ENCODE measurements at places on chromosomes 2 and 18. TPM values are rescaled to one million over a fixed set of nuclear protein-coding genes. Genes with fewer than 3 reads are reported as not detected.

DNA sequence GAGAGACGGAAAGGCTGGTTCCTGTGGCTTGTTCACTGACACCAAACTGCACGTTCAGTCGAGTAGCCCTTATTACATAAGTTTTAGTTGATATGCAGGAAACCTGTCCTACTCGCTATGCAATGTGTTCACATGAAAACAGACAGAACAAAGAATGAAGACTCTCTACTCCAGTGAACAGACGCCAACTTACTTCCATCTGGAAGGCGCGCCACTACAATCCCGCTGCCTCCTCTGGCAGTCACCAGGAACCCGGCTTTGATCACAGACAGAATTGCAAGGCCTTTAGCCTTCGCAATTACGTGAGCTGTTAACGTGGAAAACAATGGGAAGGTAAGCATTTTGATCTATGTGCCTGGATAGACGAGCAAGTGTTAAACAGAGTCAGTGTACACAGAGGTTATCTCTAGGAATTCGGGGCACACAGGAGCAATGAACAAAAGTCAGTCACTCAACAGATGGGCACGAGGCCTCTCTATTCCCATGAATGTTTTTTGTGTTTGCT is 14.2 kb downstream of the SH3YL1 start:
- no peak for DNase-seq

CLIP4 gene
- 61.5 TPM for total RNA-seq

DNA sequence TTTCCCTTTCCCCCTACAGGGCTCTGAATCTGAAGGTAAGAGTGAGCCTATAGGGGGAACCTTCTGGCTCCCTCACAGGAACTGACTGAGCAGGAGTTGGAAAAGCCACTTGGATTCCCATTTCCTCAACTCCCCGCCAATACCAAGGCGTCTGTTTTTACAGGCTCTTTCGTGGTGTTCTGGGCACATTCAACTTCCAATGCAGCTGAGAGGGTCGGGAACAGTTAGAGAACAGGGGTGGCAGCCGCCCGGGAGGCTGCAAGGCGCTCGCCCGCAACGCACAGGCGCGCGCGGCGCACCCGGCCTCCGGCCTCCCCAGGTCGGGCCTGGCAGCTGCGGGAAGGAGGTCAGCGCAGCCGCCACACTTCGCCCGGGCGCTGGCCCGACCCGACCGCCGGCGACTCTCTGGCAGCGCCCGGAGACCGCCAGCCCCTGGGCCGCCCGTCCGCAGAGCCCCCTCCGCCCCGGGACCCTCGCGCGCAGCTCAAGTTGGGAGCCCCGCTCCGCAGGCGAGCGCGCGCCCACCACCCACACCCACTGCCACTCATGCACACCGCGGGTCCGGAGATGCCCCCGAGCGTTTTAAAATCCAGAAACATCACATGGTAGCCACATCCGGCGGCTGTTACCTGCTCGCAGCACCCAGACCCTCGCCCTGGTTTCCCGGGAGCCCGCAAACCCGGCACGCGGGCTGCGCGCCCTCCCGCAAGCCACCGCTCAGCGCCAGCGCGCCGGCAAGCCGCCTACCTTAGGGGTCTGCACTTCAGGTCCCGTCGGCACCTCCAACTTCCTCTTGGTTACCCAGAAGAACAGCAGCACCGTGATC is 816 bp downstream of the GALNT14 start:
- DNase-seq = no peak

DNA sequence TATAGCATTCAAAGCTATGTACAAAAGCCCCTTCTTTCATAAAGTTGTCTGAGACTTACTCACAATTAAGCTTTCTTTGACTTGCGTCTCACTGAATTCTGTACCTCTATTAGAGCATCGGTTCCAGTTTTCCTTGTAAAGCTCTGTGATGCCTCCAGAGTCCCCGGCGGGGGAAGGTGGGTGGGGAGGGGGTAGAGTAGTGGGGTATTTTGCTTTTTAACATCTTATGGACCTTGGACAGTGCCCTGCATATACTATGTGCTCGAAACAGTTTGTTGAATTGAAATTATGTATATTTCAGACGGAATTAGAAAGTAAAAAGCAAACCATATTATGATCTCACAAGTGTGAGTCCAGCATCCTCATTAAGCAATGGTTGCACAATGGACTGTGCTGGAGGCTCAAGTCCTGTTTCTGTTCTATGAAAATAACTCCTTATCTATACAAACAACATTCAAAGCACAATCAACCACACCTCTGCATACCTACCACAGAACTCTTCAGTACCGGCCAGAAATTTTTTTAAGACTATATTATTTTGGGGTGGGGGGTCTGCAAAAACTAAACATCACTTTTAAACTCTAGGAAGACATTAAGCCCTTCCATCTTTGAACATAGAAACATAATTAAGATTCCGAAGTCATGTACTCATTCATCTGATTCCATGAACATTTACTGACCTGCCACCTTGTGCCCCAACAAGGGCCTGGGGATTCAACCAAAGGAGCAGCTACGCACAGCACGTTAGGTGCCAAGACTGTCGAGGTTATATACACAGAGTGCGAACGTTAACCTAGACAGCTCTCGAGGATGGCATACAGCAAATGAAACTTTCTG is 908 bp downstream of the STAT1 start:
- peak; percentile 77 for DNase-seq

DNA sequence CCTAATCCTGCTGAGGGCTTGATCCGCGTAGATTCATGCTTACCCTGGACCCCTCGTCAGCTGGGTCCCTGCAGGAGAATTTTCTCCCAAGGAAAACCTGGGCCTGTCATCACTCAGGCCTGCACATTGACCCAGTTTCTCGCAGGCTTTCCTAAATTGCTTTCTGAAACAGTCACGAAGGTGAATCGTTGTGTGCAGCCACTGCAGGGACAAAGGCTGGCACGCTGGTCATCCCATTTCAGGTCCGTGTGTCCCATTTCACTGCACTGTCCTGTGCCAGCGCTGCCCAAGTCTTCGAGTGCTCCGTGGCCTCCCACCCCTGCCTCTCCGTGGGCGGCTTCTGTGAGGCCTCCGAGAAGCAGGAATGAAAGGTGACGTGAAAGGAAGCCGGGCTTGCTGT is 62.8 kb upstream of the YWHAQ start:
- DNase-seq = no peak

LOXL3 gene
- 9.9 TPM for total RNA-seq

GRCh38 chr2:8365331-8365910 is 316.4 kb upstream of the ID2 start:
- DNase-seq = no peak

DNA sequence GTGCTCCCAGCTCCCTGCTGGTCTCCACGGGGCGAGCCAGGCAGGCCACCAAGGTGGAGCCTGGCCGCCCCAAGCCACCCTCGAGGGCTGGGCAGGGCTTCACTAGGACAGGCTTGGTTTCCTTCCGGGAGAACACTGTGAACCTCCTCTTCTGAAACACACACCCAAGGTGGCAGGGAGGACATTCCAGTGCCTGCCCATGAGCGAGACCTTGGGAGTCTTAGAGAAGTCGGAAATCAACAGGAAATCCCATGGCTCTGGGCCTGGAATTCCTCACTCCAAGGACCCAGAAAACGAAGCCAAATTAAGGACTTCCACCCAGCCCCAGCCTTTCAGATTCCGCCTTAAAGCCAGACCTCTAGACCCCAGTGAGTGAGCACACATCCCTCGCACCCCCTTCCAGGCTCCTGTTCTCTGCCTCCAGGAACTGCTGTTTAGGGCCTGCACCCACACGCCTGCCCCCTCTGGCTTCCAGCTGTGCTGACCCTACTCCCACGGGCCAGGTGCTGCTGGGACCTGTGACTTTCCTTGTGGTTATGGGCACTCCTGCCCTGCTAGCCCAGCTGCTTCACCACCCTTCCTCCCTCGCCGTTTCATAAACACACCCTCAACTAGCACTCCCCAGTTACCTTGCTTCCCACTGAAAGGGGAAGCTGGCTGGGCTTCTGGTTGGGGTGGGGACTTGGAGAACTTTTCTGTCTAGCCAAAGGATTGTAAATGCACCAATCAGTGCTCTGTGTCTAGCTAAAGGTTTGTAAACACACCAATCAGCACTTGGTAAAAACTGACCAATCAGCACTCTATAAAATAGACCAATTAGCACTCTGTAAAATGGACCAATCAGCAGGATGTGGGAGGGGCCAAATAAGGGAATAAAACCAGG is 13.7 kb downstream of the GPR17 start:
- no peak for DNase-seq

EN1 gene
- under 0.01 TPM for total RNA-seq

- no peak for DNase-seq
These were observed 174.5 kb upstream of the PKDCC start for GRCh38 chr2:41873102-41874031.

POTEE gene
- total RNA-seq = not detected

GRCh38 chr2:203551778-203552177 is 16.7 kb upstream of the RAPH1 start:
- DNase-seq = peak; percentile 78

- DNase-seq = peak; percentile 82
These were observed 11.8 kb upstream of the KCMF1 start for GRCh38 chr2:84959095-84959565.

DNA sequence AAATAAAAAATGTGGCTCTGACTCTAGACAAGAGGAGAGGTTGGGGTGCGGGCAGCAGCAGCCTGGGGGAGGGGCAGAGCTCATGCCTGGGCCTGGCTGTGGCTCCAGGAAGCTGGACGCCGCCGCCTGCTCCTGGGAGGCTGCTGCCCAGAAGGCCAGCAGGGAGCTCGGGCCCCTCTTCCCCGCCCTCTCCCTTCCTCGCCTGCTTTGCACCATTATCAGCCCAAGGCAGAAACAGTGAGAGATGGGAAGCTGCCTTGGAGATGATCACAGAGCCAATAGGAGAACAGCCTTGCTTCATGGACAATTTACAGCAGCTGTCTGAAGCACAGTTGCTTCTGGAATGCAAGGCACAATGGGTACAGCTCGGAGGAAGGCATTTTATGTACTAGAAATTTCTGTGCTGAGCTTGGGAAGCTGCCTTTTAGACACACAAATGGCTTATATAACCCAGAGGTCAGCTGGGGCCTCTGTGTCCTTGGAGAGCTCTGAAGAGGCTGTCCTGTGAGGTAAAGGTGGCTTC is 55.3 kb upstream of the AFF3 start:
- peak; percentile 66 for DNase-seq

GRCh38 chr18:10842861-10843260 is 306.5 kb downstream of the PIEZO2 start:
- peak; percentile 74 for DNase-seq

MC2R gene
- total RNA-seq = not detected

DNA sequence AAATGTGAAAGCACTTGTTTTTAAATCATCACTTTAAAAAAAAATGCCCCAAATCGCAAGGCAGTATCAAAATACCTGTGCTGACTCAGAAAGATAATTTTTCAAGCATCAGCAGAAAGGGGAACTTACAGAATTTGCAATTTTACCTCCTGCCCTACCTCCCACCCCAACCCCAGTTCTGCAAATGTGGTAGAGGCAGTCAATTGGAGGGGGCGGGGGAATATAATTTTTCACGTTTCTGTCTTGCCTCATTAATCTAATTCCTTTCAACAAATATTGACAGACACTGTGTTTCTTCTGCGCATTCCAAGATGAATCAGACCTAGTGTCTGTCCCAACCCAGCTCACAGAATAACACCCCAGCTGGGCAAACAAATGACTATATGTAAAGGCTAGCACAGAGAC is 76.8 kb downstream of the ALPK2 start:
- no peak for DNase-seq

GRCh38 chr2:222939208-222939856 is 78.5 kb downstream of the ACSL3 start:
- DNase-seq = peak; percentile 74

DNA sequence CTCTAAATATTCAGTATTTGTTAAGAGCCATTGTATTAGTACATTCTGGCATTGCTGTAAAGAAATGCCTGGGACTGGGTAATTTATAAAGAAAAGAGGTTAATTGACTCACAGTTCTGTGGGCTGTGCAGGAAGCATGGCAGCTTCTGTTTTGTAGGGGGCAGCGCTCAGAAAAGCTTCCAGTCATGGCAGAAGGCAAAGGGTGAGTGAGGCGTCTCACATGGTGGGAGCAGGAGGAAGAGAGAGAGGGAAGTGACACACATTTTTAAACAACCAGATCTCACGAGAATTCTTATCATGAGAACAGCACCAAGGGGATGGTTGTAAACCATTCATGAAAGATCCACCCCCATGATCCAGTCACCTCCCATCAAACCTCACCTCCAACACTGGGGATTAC is 13.8 kb upstream of the CCDC102B start:
- DNase-seq = no peak

ANKAR gene
- total RNA-seq = 7.1 TPM

VSNL1 gene
- 0.32 TPM for total RNA-seq

CYTIP gene
- total RNA-seq = under 0.01 TPM

GRCh38 chr2:269356-270030 is 4.7 kb downstream of the ACP1 start:
- DNase-seq = no peak

- DNase-seq = peak; percentile 37
These were observed 7.6 kb upstream of the PRKCE start for GRCh38 chr2:45643543-45644542.

DNA sequence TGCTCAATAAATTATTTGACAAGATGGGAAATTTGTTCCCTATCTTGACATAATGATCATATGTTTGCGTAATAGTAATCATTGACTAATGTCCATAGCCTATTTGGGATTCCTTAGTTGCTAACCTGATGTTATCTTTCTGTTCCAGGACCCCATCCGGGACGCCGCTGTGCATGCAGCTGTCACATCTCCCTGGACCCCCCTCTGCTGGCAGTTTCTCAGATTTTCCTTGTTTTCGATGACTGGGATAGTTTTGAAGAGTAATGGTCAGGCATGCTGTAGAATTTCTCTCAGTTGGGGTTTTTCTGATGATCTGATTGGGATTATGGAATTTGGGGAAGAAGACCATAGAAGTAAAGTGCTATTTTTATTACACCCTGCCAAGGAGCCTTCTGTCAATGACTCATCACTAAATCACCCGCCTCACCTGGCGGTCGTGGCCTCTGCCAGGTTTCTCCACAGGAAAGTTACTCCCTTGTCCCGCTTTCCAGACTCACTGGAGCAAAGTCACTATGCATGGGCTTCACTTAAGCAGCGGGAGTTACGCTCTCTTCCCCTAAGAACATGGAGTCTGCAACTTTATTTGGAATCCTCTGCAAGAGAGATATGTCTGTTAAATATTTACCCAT is 19.9 kb upstream of the TMEM18 start:
- DNase-seq = no peak

IL1F10 gene
- not detected for total RNA-seq

- DNase-seq = no peak
These were observed 1751.3 kb upstream of the LRRTM1 start for GRCh38 chr2:82055846-82056245.

DNA sequence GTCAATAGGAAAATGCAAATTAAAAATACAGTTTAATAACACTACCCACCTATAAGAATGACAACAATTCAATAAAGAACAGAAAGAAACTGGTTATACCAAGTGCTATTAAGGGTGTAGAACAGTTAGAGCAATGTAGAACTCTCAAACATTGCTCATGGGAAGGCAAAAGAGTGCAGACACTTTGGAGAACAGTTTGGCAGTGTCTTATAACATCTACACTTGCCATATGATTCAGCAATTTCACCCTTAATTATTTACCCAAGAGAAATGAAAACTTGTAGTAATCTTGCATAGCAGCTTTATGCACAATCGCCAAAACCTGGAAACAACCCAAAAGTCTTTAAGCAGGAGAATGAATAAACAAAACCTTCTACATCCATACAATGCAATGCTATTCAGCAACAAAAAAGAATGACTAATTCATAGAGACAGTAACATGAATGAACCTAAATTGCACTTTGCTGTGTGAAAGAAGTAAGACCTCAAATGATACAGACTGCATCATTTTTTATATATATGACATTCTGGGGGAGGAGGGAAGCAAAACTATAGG is 455.2 kb downstream of the THSD7B start:
- peak; percentile 66 for DNase-seq

PAX3 gene
- not detected for total RNA-seq
